ENCODE measurements at places on chromosomes 16 and 17.
A peak's percentile ranks its signal among the peaks of the same experiment; 100 is the strongest.

DNA sequence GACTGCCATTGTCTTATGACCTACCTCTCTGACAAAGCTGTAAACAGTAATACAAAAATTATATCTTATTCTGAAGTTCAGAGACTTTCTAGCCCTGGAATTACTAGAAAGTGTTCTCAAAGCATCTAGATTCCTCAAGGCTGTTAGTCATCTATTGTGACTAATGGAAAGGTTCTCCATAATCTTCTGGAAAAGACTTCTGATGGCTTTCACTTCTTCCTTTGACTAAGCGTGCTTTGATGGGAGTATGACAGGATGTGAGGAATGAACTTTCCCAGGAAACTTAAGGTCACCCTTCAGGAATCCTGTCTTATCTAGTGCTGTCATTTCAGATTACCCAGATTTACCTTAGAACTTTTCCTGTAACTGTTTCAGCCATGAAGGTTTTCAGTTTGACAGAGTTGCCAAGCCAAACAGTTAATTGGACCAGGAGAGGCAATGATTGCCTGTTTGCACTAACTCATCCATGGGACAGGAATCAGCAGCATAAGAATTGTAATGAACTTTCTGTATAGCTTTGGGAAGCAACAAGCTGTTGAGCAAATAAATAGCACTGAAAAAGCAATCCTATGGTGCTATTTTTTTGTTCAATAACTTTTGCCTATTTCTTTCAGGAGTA, 43.5 kb downstream of the AP2B1 start:
- no peak for DNase-seq

DNA sequence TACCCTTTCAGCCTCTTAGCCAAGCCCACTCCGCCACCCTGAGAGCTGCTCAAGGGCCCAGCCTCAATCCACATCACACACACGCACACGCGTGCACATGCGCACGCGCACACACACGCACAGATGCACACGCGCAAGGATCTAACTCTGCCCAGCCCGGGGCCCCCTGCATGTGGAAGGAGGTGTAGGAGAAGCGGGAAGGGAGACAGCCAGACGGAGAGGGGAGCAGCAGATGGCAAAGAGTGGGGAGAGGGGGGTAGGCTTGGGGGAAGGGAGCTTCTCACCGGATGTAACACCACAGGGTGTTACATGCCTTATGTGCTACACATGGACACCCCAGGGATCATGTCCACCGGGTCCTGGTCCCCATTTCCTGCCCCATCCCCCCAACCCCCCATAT, 15.3 kb downstream of the DLG4 start:
- no peak for DNase-seq

DNA sequence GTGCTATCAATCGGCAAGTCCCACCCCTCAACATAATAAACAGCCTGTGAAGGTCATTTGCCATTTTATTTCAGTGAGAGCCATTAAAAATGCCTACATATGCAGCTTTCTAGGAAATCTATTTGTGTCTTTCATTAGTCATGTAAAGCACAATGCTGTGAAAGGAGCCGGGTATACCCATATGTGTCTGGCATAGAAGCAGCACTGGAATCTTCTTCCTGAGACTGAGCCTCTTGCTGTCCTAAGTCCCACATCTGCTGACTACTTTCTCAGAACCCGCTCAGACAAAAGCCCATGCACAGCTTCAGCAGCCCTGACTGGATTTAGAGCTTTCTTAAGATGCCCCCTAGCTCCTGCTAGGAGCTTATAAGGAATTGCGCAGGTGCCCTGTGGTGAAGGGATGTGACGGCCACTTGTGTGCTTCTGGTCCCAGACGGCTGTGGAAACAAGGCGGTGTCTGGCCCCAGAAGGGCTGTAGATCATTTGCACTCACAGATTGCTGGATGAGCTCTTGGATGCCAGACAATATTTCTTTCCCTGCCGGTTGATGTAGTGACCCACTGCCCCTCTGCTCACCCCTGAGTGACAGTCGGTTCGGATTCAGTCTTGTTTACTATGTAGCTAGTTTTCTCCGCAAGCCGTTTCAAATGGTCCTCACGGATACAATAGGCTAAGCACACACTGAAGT, 172.2 kb downstream of the ANKFN1 start:
- no peak for DNase-seq

DNA sequence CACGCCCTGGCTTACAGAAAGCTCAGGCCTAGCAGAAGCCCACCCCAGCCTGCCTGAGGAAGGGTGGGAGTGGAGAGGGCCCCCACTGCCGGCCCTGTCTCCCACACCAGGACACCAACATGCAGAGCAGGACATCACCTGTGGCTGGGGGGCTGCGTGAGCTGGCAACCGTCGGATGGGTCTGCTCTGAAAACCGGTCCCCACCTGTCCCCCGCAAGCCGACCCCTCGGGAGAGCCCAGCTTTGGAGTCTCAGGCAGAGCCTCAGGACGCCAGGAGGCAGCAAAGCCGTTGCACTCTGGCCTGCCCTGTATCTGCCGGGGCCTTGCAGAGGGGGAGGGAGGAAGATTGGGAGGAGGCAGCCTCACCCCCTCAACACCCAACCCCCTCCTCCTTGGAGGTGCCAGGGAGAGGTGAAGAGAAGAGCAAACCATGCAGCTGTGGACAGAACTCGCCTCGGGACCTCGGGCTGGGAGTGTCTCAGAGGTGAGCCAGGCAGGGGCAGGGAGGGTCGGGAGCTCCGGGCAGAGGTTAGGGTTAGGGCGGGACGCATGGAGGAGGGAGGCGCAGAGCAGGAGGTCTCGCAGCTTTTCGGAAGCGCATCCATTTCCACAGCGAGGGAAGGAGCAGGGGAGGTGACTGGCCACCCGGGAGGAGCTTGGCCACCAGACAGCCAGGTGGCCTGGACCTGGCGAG, 30.4 kb upstream of the ZC3H18 start:
- no peak for DNase-seq

DNA sequence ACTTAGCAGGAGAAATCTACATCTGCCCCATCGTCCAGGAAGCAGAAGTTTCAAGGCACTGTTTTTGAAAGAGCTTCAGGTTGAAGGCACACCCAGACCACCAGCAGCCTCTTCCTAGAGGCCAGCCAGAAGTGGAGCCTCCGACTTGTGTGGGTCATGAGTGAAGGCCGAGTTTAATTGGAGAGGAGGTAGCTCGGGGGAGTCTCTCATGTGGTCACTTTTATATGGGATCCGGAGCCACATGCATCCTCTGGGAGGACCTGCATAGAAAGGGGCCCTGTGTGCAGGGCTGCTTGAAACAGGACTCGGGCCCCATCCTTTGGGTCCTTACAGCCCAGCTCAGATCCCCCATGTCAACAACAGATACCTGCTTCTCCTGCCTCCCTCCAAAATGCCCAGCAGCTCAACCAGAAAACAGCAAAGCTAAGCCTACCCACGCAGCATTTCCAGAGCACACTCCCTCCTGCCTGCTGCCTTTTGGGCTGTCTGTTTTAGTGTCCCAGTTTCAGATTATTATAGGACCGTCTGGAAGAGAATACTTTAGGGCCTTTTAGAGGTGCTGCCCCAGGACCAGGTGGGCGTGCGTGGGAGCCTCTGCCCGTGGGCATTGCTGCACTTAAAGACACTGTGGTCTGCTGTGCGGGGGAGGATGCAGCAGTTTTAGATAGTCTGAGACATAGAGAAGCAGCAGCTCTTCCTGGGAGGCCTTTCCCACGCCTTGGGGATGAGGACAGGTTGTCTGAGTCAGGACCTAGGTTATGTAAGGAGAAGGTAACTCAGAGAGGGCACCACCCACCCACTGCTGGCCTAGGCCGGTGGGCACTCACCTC, 29.5 kb downstream of the MPRIP start:
- no peak for DNase-seq

DNA sequence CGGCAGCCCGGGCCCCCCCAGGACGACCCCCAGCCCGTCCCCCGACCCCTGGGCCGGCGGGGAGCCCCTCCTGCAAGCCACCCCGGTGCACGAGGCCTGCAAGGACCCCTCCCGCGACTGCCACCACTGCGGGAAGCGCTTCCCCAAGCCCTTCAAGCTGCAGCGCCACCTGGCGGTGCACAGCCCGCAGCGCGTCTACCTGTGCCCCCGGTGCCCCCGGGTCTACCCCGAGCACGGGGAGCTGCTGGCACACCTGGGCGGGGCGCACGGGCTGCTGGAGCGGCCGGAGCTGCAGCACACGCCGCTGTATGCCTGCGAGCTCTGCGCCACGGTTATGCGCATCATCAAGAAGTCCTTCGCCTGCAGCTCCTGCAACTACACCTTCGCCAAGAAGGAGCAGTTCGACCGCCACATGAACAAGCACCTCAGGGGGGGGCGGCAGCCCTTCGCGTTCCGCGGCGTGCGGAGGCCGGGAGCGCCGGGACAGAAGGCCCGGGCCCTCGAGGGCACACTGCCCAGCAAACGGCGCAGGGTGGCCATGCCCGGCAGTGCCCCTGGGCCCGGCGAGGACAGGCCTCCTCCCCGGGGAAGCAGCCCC, 15.6 kb upstream of the ZFPM1 start:
- DNase-seq = peak; percentile 58

Measured in T-helper 1 cell (primary cell).